ENCODE measurements at places on chromosomes 6 and 20.

DNA sequence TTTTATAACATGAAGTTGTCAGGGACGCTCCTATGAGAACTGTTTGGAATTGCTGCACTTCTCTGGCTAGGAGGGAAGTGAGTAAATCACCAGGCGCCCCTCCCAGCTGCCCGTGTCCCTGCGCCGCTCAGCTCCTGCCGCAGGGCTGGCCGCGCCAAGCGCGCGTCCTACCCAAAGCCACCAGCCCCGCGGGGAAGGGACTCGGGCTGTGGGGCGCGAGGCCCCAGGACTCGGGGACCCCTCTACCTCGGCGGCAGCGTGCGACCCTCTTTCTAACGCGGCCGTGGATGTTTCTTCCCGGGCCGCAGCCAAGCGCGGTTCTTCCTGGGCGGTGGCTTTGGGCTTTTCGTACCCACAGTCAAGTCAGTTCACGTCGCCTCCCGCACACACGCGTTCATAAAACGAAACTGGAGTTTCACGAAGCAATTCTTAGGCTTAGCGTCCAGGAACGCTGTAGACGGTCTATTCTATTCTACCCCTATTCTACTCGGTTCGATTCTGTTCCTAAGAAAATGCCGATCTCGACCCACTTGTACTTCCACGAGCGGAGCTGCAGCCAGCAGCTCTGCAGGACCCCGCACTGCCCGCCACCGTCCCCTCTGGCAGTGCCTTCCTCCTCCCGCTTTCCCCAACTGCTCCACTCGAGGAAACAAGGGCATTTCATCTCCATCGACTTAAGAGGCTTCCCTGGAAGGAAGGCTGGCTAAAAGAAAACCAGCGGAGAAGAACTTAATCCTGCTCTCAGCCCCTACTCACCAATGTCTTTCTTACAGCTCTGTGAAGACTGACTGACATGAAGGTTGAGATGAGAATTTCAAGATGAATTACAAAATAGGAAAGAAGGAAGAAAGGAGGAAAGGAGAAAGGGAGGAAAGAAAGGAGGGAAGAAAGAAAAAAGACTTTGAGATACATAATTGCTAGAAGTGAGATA is 15.4 kb downstream of the FOXC1 start:
- no peak for DNase-seq

- no peak for DNase-seq
Measured at GRCh38 chr6:2957696-2958330, 13.6 kb downstream of the SERPINB6 start.

DNA sequence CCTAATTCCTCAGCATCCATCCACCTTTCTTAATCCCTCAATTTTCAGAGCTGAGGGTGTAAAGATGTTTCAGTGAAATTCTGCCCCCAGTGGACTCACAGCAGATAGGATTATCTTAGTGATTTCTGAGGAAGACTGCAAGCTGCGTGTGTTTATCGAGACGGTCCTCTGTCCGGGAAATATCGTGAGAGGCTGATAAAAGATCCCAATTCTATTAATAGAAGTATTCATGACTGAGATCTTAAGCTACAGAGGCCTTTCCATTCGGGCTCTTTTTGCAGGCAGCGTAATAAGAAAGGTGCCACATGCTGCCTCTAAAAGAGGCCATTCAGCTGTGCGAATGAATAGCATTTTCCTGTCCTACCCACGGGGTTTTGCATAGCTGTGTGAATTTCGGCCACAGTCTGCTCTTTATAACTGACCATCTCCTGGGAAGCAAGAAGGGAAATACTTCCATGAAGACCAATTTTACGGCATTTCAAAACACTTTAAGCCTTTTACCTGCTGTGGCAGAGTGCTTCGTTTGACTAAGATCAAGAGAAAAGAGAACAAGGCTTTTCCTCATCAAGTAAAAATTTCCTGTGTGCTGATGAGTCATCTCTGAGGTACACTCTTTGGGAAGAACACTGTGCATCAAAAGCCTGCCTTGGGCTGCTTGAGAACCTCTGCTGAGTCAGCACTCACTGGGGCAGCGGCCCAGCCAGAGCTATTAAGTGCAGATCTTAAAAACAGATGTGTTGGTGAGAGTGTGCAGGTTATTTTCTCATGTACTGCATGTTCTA is 208.8 kb downstream of the ARHGAP18 start:
- DNase-seq: no peak

DNA sequence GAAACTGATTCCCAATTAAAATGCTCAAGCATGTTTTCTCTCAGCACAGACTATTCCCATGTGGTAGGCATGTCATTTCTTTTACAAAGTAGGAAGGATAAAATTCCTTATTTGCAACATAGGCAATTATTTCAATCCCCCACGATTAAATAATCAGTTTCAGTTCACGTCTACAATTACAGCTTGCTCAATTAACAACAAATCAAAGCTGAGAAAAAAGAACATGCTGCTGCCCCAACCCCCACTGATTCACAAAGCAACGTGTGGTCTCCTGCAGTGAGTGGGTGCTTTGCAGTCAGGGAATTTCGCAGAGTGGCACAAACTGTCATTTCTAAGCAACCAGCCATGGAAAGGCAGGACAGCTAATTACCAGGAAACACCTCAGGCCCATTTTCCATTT is 17.0 kb downstream of the RNASET2 start:
- DNase-seq: no peak

DNA sequence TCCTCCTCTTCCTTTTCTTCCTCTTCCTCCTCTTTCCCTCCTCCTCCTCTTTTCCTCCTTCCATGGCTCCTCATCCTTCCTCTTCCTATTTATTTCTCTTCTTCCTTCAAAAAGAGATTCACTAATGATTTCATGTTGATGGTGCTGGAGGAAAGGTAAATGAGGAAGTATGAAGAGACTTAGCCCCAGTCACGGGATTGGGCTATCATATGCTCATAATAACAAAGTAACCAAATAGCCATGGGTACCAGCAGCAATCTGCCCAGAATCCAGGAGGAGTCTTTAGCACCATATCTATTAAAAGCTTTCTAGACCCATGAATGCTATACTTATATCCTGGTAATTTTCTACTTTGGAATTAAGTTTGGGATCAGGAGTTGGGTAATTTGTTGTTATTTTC is 910.9 kb upstream of the MAP3K7 start:
- no peak for DNase-seq

- DNase-seq: no peak
Measured at GRCh38 chr6:11609324-11610071, 71.9 kb downstream of the TMEM170B start.

DNA sequence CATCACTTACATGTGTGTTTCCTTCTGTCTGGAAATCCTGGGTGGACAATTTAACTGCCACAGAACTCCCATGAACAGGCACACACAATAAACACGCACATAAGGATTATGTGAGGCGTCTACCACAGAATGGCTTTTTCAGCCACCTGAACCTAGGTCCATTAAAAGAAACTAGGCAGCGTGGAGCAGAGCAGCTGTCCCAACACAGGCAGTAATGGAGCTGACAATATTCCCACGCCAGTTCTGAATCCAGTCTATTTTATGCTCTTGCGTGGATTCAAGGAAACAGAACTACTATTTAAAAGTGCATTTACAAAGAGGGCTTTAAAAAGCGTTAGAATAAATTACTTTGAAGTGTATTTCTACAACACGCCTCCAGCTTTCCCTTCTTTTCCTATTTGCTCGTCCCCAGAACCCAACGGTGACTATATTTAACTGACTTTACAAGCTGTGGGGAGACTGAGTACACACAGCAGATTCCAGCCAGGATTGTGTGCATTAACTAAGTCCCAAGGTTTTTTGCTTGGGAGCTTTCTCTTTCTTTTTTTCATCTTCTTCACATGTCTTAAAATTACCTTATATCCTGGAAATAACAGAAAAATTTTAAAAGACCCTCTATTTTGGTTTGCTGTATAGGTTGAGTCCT is 95.9 kb downstream of the GMDS start:
- no peak for DNase-seq

- DNase-seq: no peak
Measured at GRCh38 chr6:17519120-17519519, 81.0 kb upstream of the FAM8A1 start.

DNA sequence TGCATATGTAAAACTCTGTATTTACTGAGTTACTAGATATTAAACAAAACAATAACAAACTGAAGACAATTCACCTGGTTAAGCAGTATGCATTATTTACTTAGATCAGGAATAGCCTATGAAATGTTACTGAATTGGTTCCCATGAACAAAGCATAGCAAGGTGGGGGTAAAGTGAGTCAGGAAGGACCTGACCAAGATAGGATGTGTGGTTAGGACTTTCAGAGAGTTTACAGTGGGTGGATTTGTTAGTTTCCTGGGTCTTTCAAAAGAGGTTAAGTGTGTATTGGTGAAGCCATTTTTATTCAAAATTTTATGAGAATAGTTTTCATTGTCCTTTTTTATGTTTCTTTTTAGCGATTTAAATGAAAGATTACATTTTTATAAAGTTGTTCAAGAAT is 32.9 kb downstream of the TBPL1 start:
- DNase-seq: no peak

- no peak for DNase-seq
Measured at GRCh38 chr6:36128793-36129192, 1.5 kb upstream of the MAPK13 start.

DNA sequence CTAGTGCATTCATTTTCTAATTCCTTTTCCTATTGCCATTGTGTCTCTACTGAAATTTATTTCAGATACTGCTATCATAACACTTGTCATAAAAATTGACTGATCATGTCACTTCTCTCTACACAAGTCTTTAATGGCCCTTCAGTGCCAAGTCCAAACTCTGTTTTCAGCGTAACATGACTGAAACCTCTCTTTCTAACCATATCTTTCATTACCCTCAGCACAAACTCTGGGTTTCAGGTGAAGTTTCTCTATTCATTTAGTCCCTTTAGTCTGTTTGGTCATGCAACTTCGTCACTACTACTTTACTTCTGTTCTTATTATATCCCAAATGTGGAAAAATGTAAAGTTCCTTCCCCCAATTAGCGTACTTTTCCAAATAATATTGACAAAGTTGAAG is 234.9 kb downstream of the OGFRL1 start:
- no peak for DNase-seq

- DNase-seq: no peak
Measured at GRCh38 chr6:117546674-117547073, 55.6 kb downstream of the GOPC start.

GRCh38 chr6:43926634-43927531 is 156.9 kb downstream of the VEGFA start:
- no peak for DNase-seq

DNA sequence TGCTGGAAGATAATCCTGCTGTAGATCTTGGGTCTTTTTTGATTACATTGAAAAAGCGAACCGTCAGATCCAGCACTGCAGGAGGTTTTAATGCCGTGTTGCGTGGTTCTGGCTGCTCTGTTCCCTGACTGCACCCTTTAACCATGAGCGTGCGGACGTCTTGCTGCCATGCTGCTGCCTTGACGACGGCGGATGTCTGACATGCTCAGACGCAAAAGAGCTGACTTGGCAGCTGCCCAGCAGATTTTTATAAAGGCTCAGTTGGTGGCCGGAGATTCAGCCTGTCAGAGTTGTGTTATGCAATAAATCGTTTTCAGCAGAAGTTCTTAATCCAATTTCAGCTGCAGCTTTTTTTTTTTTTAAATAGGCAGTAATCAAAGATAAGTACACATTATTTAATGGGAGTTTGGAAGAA is 119.4 kb downstream of the JARID2 start:
- DNase-seq: peak; percentile 18

DNA sequence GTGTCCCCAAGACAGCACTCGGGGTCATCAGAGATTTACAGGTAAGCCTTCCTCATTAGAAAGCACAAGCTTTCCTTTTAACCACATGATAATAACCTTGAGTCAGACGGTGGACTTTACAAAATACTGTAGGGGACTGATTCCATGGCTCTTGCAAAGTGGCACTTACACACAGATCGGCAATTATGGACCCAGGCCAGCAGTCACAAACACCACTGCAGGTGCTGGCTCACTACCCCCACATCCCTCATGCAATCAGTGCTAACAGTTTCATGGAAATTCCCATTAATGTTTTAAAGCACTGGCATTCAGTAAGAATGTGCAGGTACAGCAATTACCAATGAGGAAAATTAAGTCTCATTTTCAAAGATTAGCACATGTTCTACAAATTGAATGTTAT is 516.5 kb downstream of the PRKN start:
- no peak for DNase-seq

DNA sequence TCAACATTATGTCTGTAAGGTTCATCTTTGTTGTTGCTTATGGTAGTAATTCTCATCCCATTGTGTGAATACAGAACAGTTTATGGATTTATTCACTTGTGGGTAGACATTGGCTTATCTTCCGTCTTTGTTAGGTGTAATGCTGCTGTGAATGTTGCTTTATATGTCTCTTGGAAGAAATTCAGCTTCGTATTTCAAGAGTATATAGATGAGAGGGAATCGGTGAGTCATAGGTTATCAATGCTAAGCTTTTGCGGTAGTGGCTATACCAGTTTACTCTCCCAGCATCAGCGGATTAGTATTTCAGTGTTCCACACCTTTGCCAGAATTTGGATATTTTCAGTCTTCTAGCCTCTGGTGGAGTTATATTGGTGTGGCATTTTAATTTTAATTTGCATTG is 77.8 kb downstream of the ZFAND3 start:
- DNase-seq: no peak

DNA sequence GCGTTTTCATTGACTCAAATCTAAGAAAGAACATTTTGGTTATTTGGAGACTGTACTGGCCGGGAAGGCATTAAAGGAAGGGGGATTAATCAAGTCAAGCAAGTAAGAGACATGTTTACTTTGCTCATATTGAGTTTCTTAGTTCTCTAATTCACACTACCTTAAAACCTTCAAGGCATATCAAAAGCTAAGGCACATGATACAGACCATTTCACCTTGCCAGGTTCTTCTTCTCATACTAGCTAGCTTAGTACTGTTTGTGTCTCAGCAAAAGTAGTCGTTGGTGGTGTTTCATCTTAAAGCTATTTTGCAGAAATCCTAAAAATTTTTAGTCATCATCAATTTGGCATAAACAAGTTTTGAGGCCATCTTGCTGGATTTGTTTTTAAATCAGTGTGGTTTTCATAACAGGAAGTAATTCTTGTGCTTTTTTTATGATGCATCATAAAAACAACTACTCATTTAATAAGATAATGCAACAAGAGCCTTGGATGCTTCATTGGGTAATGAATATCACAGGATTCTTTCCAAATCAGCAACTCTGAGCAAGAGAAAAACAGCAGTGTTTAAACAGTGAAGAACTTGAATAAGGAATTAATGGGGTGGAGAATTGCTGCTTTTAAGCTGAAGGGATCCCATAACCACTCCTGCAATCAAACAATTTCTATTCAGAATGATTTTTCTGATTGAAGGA is 425.3 kb downstream of the EPM2A start:
- DNase-seq: no peak

GRCh38 chr6:88367248-88367647 is 201.1 kb upstream of the CNR1 start:
- DNase-seq: no peak

DNA sequence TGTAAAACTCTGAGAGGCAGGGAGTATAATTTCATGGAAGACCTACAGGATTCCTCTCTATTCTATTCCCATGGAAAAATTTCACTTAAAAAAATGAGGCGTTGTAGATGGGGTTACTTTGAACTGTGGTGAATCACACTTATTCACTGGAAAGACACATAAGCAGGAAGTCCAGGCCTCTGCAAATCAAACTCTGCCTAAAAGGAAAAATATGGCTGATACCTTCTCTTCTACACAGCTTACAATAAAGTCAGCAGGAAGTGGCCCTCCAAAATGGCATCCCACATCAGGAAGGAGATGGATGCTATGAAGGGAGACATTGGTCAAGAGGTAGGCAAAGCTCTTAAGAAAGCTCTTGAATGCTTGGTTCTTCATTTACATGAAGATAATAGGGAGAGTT is 115.9 kb downstream of the FYN start:
- no peak for DNase-seq

- DNase-seq: no peak
Measured at GRCh38 chr6:158571826-158572652, 12.1 kb downstream of the TMEM181 start.

- DNase-seq: no peak
Measured at GRCh38 chr6:167252271-167252670, 38.8 kb upstream of the UNC93A start.

Measured in stimulated activated CD8-positive, alpha-beta memory T cell treated with anti-CD3 and anti-CD28 coated beads, Interleukin-4, amount 100 ng/mL, for 4 hours (primary cell).